ENCODE measurements at places on chromosomes 1 and 21. TPM values are rescaled to one million over a fixed set of nuclear protein-coding genes. Genes with fewer than 3 reads are reported as not detected.

OR2G6 gene
- not detected for total RNA-seq

- no peaks in the 10 kb centered on the region for H3K4me1 ChIP-seq
- no peak overlapping the region for H3K27ac ChIP-seq
- H3K27me3 ChIP-seq, result no peaks in the 10 kb centered on the region
- no peak overlapping the region for H3K4me3 ChIP-seq
- no peaks in the 10 kb centered on the region for H3K36me3 ChIP-seq
These were observed 134.2 kb downstream of the NEK7 start for GRCh38 chr1:198291036-198291435.

DNA sequence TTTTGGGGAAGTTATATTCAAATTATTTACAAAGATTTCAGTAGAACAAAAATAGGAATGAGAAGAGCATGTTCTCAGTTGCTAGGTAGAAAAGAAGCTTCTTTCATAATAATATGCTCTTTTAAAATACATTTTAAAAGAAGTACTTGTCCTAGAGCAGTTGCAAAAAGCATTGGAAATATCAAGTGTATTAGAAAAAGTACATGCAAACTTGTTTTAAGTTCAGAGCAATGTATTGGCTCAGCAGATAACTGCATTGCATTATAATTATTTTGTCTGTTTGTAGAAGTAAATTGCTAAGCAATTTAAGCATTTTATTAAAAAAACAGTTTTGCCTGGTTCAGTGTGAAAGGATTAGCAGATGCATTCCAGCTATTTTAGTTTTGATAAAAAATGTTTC is 806.4 kb downstream of the USP25 start:
- H3K27ac ChIP-seq, result no peak overlapping the region
- DNase-seq, result no peak
- H3K4me3 ChIP-seq, result 0 out of 2 replicates have a peak overlapping the region, but pooled peaks have one; percentile 35
- H3K4me1 ChIP-seq, result no peaks in the 10 kb centered on the region

- H3K27me3 ChIP-seq, result peaks cover 55% of the 10 kb centered on the region
- no peak overlapping the region for H3K27ac ChIP-seq
- no peaks in the 10 kb centered on the region for H3K4me1 ChIP-seq
- DNase-seq, result no peak
- H3K36me3 ChIP-seq, result no peaks in the 10 kb centered on the region
These were observed 7.4 kb downstream of the GPR25 start for GRCh38 chr1:200880212-200880611.
